ENCODE measurements at places on chromosomes 1 and 21. TPM values are rescaled to one million over a fixed set of nuclear protein-coding genes. Genes with fewer than 3 reads are reported as not detected.

- DNase-seq: no peak
Measured at GRCh38 chr1:112457241-112457640, 51.5 kb upstream of the WNT2B start.

HPCAL4 gene
- not detected for total RNA-seq

- no peak for DNase-seq
Measured at GRCh38 chr21:32484706-32485380, 72.3 kb downstream of the EVA1C start.

GRCh38 chr1:30111431-30111830, 612.0 kb downstream of the MATN1 start:
- DNase-seq: peak; percentile 44

OR10K1 gene
- not detected for total RNA-seq

- DNase-seq: no peak
Measured at GRCh38 chr1:186302381-186302920, 72.6 kb downstream of the TPR start.

CCDC27 gene
- total RNA-seq: not detected

GRCh38 chr1:222167111-222167510, 380.8 kb downstream of the HHIPL2 start:
- DNase-seq: no peak

FAM110D gene
- 0.26 TPM for total RNA-seq

DNA sequence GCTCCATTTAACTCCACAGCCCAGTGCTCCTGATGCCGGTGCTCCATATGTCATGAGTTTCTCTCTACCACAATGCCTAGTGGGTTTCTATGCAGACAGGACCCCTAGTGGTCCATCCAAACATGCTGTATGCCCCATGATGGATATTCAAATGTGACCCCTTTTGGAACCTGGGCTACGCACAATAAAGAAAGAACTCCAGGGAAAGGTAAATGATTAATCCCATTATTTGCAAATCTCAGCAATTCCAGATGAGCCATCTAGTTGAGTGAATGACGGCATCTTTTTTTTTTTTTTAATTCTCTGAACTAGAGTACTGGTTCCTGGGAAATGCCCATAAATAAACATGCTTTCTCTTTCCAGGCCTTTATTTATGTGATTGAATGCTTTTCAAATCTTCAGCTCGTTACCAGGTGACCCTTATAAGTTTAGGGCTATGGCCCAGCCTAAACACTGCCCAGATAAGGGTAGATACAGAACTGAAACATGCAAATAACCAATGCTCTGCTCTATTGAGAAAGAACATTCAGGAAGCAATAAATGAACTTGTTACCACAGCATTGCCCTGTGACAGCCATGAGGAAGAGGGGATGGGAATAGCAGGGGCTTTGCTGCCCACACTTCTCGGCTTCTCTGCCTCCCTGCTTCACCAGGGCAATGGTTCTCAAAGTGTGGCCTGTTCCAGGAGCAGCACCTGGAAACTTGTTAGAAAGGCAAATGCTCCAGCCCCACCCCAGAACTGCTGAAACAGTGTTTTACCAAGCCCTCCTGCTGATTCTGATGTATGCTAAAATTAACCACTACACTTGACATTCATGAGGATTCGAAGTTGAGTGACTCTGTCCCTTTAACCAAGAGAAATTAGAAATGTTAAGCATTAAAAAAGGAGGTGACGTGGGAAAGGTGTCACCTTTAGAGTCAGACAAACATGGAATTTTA, 151.7 kb downstream of the SEC16B start:
- no peak for DNase-seq

GUCA2A gene
- total RNA-seq: not detected

DNA sequence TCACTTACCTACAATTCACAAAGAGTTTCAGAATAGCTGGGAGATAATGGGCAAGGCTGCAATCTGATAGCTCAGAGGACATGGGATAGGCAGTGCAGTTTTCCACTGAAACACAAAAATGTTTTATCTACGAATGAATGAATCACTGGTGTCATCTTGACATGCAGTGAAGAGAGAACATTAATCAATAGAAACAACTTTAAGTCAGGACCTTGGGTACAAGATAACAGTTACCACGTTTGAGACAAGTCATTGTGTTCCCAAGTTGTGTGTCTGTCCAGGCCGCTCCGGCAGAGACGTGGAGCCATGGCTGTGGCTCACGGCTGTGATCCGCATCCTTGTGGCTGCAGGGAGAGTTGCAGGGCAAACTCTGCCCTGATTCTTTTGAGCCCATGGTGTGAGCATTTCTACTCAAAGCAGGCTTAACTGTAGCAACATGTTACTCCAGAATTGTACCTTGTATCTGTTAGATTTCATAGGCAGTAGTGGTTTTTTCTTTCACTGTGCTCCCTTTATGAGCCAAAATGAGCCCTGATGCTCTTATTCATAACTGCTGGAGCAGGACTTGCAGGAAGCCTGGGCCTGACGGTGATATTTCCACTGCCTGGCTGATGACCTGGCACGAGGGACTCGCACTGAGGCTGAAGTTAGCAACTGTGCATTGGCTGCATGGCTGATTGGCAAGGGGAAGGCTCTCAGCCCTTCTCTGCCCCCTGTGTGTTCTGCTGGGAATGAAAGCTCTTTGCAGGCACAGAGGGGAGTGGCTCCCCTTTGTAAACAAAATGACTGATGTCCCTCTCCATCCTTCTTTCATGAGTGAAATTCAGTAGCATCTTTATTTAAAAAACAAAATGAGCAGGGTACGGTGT, 465.2 kb downstream of the AJAP1 start:
- DNase-seq: no peak

SAMD13 gene
- total RNA-seq: 0.40 TPM

RASSF5 gene
- total RNA-seq: 12.1 TPM

- DNase-seq: no peak
Measured at GRCh38 chr1:20964540-20965484, 177.7 kb upstream of the HP1BP3 start.

GRCh38 chr1:147214842-147215539, 10.1 kb downstream of the FMO5 start:
- no peak for DNase-seq

Data from right lobe of liver (tissue), 6 donors.